ENCODE measurements at places on chromosomes 4 and X. TPM values are rescaled to one million over a fixed set of nuclear protein-coding genes. Genes with fewer than 3 reads are reported as not detected.
A peak's percentile ranks its signal among the peaks of the same experiment; 100 is the strongest.

- peak; percentile 63 for DNase-seq
These were observed 97.7 kb upstream of the PTPN13 start for GRCh38 chr4:86496094-86497080.

PAGE2B gene
- not detected for total RNA-seq

DNA sequence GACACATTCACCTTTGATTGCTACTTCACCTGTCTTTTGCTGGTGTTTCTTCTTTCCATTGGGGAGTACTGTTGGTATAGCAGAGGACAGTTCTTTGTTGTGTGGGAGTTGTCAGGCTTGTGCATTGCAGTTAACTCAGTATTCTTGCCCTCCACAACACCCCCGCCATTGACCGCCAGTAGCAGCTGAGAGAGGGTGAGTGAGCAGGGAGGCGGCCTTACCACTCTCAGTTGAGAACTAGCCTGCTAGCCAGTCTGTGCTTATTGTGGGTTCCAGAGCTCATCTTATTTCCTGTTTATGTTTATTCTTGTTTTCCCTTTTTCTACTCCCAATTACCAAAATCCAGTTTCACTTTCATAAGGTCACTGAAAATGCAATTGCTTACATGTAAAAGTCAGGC lies 52.2 kb downstream of the STIM2 start:
- DNase-seq = no peak

CTAG2 gene
- not detected for total RNA-seq

SPANXN4 gene
- total RNA-seq = not detected

DNA sequence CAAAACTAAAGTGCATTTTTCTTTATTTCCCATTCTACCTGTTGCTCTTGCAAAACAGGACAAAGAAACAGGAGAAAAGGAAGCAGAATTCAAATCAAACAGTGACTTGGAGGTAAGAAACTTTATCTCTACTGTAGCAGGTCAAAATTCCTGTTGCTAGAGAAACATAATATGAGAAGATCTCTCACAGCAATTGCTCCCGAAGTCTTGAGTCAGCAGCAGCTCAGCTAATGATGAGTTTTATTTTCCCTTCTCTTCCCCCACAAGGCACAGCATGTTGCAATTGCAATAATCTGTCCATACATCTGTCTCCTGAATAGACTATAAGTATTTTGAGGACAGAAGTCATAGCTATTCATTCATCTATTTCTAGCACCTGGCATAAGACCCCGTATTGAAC lies 112.7 kb downstream of the CLNK start:
- no peak for DNase-seq

DNA sequence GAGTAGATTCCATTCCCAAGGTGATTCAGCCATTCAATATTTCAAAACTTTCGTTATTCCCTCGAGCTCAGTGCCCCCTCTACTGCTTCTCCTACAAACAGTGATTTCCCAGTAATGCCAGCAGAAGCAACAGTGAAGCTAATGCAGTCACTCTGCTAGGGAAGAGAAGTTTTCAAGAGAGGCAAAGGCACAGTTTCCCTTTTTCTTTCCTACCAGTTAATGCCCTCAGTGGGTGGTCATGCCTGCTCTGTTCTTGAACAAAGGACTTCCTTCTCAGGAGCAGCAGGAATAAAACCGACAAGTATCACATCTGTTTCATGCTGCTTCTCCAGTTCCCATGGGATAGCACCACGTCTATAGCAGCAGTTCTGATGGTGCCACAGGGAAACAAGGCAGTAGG lies 317.2 kb downstream of the TENM3 start:
- no peak for DNase-seq

GYPE gene
- total RNA-seq = not detected

DNA sequence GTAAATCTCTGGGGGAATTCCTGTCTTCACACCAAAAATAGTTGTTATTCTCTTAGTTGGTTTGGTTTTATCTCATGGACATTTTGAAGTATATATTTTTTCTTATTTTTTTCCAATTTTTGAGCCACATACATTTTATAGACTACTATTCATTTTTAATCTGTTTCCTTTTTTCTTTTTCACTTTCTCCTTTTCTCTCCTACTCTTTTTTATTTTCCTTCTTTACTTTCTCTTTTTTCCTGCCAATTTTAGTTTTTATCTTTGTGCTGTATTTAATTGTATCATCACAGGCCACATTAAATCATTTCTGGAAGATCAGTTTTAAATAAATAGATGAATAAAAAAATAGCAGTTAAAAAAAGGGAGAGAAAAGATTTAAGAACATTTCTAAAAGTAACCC lies 14.0 kb upstream of the JADE3 start:
- DNase-seq = no peak

GRCh38 chrX:15913146-15913545 lies 58.5 kb upstream of the AP1S2 start:
- no peak for DNase-seq

WAS gene
- 0.15 TPM for total RNA-seq

DNA sequence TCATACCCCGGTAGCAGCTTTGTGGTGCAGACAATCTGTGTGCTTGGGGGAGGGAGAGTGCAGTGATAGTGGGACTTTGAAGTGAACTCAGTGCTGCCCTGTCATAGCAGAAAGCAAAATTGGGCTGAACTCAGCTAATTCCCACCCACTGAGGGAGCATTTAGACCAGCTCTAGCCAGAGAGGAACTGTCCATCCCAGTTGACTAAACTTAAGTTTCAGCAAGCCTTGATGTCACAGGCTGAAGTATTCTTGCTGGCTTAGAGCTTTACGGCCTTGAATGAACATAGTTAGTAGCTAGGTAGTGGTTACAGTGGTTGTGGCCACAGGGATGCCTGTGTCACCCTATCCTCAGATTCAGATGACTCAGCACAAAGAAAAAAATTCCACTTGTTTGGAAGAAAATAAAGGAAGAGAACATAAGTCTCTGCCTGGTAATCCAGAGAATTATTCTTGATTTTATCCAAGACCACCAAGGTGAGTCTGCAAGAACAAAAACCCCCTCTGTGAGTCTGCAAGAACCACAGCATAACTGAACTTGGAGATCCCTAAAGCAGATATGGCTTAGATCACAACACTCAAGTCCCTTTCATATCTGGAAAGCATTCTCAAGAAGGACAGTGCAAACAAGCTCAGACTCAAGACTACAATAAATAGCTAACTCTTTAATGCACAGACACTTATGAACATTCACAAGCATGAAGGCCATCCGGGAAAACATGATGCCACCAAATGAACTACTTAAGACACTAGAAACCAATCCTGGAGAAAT lies 39.4 kb downstream of the ADH7 start:
- DNase-seq = no peak

DNA sequence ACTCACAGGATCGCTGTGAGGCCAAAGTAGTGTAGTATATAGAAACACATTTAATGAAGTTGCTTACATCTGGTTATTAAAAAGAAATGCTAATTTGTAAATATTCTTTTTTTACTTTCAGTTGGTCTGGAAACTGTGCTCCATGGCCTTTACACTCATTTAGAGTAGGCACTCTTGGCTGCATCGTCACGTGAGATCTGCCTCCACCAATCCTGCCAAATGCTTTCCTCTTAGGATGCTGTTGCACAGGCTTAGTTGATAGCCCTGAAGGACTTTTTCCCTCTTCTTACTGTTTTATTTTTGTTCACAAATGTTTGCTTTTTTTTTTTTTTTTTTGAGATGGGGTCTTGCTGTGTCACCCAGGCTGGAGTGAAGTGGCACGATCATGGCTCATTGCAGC lies 6.3 kb downstream of the CPE start:
- no peak for DNase-seq

DNA sequence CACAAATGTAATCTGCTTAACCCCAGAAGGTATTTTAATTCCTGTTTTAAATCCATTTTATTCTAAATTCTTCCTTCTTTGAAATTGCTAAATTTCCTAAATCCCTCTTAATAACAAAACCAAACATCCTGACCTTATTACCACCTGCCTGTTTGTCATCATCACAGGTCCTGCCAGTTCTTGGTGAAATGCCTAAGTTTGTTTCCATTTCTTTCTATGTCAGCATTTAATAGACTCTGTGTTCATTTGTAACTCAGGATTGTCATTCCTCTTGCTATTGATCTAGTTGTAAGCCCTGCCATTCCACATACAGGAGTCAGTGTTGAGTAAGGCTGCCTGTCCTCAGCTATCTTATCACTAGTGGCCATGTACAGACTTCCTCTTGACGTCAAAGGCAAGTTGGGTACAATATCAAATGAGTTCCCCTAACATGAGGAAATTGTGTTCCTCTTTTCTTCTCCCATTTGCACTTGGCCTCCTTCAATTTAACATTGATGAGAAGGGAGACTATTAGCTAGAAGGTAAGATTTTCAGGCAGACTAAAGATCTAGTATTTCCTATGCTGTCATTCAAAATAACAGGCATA lies 440.1 kb downstream of the AFF2 start:
- DNase-seq = no peak

TNIP3 gene
- not detected for total RNA-seq
